Tracheal epithelial cell (primary cell): ENCODE measurements at places on chromosomes 1 and 21. TPM values are rescaled to one million over a fixed set of nuclear protein-coding genes. Genes with fewer than 3 reads are reported as not detected.

Gene LYPD8
- total RNA-seq = under 0.01 TPM in 1 of 2 replicates, not detected in the other

Gene CD1B
- total RNA-seq = not detected in 2 replicates

Gene SPRR3
- 8.9 and 51.4 TPM in 2 replicates for total RNA-seq

Gene OR2T35
- total RNA-seq = not detected in 2 replicates

Gene HES3
- not detected in 2 replicates for total RNA-seq

Gene SELP
- total RNA-seq = not detected in 2 replicates

Gene SLC30A2
- 0.48 TPM in 1 of 2 replicates, not detected in the other for total RNA-seq

Gene HIVEP3
- 0.24 TPM in 1 of 2 replicates, not detected in the other for total RNA-seq

Gene PTPRC
- total RNA-seq = not detected in 2 replicates

Gene NEXN
- total RNA-seq = 0.21 and 0.48 TPM in 2 replicates
